ENCODE measurements at places on chromosomes 5 and 9.

GRCh38 chr5:139671096-139671841 lies 23.1 kb downstream of the CXXC5 start:
- no peak for DNase-seq

DNA sequence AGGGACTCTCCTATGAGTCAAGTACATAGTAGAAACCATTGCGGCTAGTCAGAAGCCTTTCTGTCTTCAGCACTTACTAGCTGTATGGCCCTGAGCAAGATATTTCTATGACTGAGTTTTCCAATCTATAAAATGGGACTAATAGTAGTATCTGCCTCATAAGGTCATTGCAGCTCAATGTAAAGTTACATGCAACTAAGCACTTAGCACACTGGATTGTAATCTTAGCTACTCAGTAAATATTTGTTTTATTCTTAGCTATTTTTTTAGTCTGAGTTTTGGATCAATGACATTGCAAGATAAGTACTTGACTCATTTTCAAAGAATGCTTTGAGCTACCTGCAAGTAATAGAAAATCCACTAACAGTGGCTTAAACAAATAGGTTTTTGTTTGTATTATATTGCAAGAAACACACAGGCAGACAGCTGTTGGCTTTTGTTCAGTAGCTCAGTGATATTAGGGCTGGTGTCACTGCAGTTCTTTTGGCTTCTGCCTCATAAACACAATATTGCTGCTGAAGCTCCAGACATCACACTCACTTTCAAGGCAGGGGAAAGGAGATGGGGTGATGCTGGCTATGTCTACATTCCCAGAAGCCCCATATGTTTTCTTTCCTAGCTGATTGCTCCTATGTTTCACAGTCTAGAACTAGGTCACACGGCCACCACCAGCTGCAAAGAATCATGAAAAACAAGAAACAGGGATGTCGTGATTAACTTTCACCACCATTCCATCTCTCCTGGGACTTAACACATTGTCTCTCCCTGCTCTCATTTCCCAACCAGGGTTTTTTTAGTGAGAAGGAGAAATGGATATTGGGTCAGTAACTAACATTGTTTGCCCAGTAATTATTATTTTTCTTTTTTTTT lies 26.9 kb upstream of the FAT2 start:
- no peak for DNase-seq

- DNase-seq = peak; percentile 5
Observed at GRCh38 chr9:32398207-32398606, 13.8 kb downstream of the ACO1 start.

DNA sequence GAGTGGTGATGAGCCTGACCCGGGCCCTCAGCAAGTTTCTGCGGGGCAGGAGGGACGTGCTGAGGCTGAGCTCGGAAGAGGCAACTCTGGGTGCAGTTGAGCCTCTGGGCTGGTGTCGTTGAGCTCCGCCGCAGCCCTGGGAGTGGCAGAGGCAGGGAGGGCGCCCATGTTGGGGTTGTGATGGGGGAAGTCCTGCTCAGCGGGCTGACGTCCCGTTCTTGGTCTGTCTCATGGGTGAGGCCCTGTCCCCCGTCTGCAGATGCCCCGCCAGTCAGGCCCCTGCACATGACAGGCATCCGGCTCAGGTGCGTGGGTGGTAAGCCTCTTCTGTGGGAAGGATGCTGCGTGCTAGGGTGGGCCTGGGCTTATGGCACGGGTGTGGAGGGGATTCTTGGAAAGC lies 64.3 kb downstream of the RXRA start:
- no peak for DNase-seq

DNA sequence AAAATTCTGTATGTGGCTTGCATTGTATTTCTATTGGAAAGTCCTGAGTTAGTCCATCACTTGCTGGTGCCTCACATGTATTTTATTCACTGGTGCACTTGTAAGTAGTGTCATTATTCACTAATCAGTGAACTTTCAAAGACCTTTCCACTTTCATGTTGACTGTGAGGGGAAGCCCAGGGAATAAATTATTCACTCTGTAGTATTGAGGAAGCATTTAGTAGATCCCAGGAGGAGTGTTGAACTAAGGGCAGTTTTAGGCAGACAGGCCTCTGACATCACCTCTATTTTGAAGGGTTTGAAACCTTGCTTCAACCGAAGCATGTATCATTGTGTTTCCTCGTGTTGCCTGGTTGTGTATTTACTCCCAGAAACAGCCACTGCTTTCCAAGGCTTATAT lies 705.4 kb upstream of the RIOK2 start:
- DNase-seq = no peak

DNA sequence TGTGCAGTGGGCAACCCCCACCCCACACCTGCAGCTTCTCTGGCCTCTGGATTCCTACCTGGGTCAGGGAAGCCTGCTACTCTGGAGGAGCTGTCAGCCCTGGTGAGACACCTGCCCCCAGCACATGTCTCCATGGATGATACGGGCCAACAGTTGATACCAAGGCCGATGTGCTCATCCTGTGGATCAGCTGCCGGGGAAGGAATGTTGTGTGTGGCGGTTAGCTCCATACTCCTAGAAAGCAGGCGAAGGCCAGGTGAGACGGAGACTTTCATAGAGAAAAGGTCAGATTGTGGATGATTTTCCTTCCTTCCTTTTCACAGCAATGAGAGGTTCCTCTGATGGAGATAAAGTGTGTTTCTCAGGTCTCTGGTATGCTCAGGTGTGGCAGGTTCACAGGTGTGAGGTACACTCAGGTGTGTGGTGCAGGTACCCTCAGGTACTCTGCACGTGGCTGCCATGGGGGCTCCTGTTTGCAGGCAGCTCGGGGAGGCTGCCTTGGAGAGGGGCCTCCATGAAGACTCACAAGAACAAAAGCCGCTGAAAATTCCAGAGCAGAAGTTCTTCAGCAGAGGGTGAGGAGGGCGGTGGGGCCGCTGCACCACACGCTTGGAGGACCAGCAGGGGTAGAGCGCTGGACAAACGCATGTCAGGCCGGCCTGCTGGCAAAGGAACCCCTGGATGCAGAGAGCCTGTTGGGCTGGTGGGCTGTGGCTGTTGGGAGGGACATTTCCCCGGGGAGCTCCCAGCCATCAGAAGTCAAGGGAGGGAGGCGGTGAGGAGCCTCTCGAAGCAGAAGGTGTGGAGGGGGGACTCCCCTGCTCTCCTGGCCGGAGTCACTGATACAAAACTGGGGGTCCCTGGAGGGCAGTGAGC lies 5.1 kb upstream of the AHRR start:
- no peak for DNase-seq

DNA sequence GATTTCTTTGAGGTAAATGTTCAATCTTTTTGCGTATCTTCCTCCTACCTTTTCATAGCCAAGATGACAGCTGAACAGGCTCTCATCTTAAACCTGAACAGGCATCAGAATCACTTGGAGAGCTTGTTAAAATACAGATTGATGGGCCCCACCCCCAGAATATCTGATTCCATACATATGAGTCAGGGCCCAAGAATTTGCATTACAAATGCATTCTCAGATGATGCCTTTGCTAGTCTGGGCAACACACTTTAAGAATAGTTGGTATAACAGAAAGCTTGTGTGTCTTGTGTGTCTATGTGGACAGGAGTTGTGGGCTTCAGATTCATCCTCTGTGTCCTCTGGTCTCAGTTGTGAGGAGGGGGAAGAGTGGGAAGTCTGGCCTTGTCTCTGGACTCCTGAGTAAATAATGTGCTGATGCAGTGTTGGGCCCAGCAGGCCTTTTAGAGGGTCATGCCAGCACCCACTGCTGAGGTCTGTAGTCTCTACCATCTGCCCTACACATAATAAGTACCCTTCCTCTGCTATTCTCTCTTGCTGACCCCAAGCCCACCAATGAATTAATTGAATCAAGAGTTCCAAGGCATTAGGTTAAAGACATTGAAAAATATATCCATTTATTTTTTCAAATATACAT lies 43.1 kb downstream of the PTCD2 start:
- DNase-seq = peak; percentile 63

- no peak for DNase-seq
Observed at GRCh38 chr5:72476721-72477120, 30.5 kb downstream of the ZNF366 start.

DNA sequence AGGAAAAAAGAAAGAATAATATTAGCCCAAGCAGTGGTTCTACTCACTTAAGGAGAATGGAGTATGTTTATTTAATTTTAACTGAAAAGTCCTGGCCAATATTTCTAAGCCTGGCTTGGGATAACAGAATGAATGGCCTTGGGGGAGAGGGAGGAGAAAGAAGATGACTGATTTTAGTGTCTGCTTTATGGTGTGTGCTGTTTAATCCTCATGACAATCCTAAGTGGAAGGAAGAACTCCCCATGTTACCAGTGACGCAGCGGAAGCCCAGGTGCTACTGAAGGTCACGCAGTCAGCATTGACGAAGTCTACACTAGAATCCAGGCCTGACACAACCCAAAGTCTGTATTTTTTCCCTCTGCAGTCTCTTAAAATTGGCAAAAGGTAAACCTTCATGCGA lies 50.5 kb downstream of the PALM2AKAP2 start:
- DNase-seq = no peak

GRCh38 chr9:106478727-106479126 lies 384.2 kb upstream of the ZNF462 start:
- no peak for DNase-seq

DNA sequence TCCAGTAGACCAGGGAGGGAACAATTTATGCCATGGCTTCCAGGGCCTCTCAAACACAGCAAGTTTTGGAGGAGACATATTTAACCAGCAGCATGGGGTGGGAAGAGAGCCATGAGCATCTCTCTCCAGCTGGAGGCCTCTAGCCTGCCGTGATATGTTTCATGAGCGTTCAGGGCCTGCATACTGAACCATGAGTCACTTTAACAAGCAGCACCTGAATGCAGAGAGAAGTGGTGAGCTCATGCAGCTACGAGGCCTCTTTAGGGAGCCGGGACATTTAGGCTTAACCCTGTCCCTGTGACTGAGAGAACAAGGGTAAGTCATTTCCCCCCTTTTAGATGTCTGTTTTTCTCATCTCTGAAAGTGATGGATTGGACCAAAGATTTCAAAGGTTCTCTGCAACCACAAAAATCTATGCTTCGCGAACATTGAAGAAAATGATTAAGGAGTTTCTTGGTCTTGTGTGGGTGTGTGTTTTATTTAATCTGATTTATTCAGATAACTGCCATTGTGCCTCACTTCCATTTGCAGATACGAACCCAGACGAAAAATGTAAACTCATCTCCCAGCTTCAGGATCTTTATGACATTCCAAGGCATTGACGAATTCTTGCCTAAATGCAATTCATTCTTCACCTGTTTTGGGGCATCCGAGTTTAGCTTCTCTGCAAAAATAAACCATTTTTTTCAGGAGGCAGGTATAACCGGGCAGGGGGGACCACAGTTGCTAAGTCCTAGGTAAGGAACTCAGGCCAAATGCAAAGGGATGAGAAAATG lies 157.0 kb downstream of the GABBR2 start:
- peak; percentile 68 for DNase-seq

DNA sequence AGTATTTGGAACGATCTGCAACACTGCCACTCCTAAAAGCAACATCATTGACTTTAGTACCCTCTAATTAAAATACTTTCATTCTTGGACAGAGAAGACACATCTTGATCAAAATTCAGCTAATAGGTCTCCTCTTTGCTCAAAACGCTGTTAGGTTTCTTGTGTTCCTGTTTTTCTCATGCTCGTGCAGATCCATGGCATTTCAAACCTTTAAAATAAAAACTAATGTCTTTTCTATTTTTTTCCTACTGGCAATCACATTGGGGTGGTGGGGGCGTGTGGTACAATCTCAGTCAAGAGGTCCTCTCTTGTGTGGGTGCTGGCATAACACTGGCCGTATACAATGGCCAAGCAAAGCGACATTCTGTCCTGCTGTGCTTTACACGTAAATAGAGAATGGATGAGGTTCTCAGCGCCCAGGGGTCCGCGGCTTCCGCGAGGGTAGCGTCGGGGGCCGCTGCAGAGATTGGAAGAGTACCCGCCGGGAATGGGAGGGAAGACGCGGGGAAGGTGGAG lies 315 bp upstream of the GPR150 start:
- no peak for DNase-seq

DNA sequence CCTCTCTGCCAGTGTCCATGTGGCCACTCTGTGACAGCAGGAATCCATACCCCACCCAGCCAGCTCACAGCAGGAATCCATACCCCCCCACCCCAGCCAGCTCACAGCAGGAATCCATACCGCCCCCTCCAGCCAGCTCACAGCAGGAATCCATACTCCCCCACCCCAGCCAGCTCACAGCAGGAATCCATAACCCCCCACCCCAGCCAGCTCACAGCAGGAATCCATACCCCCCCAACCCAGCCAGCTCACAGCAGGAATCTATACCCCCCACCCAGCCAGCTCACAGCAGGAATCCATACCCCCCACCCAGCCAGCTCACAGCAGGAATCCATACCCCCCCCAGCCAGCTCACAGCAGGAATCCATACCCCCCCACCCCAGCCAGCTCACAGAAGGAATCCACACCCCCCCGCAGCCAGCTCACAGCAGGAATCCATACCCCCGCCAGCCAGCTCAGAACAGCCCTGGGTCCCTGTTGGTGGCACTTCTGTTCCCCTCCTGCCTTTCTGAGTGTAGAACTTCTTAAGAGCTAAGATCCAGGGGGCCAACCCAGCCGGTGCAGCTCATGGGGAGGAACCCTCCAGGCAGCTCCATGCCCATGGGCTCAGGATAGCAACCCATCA lies 8.4 kb upstream of the RXRA start:
- DNase-seq = peak; percentile 70

GRCh38 chr9:1939926-1940368 lies 75.2 kb upstream of the SMARCA2 start:
- peak; percentile 17 for DNase-seq

DNA sequence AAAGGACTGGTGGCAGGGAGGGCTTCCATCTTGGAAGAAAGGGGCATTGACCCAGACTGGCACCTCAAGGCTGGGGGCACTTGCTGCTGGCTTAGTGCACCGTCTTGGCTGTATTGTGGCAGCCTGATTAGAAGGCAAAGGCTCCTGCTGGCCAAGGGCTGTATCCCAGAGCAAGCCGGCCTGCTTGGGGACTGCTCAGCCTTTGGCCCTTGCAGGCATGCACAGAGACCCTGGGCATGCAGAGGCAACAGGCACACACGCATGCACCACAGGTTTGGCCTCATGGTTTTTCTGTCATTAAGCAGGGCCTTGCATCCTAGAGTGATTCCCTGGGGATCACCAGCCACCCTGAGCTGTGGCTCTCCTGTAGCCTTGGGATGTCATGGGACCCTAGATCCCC lies 29.0 kb downstream of the PITX1 start:
- DNase-seq = peak; percentile 1

DNA sequence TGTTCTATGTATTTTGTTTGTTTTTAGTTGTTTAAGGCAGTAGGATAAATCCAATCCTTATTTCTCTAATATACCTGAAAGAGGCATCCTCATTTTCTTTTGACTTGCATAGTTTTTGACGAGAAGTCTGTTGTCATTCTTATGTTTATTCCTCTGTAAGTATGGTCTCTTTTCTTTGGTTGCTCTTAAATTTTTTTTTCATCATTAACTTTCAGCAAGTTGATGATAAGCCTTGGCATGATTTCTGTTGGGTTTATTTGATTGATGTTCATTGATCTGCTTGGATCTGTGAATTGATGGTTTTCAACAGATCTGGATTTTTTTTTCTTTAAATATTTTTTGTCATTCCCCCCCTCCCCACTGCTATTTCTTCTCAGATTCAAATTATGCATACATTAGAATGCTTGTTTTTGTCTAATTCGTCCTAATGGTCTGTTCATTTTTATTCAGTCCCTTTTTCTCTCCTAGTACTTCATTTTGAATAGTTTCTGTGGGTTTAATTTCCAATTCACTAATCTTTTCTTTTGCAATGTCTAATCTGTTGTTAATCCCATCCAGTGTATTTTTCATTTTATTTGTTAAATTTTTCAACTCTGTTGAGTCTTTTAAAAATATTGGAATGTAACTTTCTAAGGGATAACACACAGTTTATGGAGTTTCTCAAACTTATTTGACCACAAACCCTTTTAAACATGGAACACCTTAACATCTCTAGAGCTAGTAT lies 495.9 kb downstream of the CSNK1G3 start:
- no peak for DNase-seq

GRCh38 chr5:111553868-111554267 lies 41.5 kb upstream of the STARD4 start:
- DNase-seq = no peak
